Kidney epithelial cell (primary cell): ENCODE measurements at places on chromosomes 12 and 14. TPM values are rescaled to one million over a fixed set of nuclear protein-coding genes. Genes with fewer than 3 reads are reported as not detected.
A peak's percentile ranks its signal among the peaks of the same experiment; 100 is the strongest.

DNA sequence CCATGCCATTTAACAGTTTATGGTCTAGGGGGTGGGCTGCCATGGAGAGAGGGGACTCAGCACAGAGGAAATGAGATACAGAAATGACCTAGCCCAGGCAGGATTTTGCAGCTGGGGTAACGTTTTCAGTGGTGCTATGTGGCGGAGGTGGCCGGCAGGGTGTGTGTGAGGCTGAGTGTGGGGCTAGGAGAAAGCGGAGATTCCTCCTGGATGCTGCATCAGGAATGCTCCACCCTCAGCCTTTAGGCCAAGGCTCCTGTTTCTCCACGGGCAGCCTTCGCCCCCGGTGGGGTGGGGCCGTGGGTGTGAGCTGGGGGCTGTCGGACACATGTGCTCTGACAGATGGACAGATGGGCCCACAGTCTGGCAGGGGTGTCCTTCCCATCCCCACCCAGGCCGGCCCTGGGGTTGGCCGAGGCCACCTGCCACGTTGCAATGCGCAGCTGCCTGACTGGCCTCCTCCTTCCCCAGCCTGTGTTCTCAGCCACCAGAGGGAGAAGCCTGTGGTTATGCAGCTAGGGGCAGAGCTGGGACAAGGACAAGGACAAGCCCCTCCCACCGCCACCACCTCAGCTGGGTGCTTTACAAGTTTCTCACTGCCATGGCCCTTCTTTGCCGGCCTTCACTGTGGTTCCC lies 44.3 kb downstream of the TEAD4 start:
- DNase-seq = no peak

The AHNAK2 gene
- 121 and 140 TPM in 2 replicates for total RNA-seq

DNA sequence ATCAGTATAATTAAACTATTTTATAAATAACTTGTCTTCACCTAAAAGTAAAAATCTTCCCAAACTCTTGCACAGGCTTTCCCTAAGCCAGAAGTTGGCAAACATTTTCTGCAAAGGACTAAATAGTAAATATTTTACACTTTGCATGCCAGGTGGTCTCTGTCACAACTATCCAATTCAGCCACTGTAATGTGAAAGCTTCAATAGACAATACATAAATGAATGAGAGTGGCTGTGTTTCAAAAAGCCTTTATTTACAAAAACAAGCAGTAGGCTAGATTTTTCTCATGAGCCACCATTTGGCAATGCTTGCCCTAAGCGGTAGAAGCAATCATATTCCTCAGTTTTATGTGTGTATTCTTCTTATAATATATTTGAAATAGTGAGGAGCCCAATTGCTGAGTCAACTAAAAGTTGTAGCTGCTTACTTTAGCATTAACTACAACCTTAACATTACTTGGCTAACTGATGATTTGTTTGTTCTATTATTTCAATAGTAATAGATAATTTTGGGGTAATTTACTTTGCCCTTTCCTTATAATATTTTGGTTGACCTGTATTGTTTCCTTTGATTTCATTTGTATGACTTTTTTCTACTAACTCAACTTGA lies 236.0 kb upstream of the SYT1 start:
- no peak for DNase-seq

GRCh38 chr14:99035712-99036610 lies 236.0 kb downstream of the BCL11B start:
- peak; percentile 77 for DNase-seq

The KSR2 gene
- 0.14 and 0.29 TPM in 2 replicates for total RNA-seq

The MYF6 gene
- total RNA-seq = not detected in 2 replicates

GRCh38 chr14:71142375-71143038 lies 235.2 kb downstream of the PCNX1 start:
- peak; percentile 69 for DNase-seq

- no peak for DNase-seq
These were observed 46.5 kb downstream of the CACNA2D4 start for GRCh38 chr12:1872001-1872400.

DNA sequence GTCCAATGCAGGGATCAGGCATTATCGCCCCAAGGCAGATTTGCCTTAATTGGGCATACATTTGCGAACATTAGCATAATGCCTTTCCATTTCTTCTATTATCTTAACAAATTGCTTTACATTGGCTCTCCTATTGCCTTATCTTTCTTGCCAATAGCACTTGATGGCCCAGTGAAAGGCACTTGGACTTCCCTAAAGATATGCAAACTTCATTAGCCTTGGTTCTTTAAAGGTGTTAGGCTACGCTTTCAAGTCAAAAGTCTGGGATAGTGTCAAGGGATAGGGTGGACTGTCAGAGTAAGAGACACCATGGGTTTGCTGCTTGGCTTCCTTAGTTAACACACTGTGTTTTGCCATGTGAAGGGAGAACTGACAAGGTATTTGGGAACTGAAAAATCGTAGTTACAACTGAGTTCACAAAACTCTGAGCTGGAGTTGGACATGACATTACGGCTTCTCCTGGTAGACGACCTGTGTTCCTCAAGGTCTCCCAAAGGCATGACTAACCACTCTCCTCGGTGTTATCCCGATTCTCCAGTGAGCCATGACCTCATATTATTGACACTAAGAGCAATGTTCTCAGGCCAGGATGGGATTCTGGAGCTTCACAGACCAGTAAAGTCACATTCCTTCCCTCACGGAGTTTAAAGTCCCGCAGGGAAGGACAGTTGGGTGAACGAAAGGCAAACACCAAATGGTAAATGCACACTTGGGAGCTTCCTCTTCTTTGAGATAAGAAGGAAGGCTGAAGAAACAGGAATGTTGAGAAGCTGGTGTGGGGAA lies 65.2 kb downstream of the TBC1D30 start:
- DNase-seq = no peak

DNA sequence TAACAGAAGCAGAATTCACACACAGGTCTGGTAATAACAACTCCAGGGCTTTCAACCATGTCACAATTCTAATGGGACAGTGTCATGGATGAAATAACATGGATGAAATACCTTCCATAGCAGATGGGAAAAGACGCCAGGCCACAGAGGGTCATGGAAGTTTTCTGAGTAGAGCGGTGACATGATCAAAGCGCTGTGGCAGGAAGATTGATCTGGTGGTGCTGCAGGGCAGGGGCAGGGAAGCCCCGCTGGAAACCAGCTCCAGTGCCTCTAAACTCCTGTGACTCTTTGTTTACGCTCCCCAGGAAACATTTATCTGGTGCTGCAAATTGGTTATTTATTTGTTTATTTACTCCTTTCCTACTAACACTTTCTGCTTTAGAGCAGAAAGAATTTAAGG lies 108.3 kb upstream of the HMGA2 start:
- no peak for DNase-seq

- DNase-seq = no peak
These were observed 217.7 kb downstream of the PHETA1 start for GRCh38 chr12:111150921-111151840.

The NFATC4 gene
- total RNA-seq = 8.0 and 14.0 TPM in 2 replicates

DNA sequence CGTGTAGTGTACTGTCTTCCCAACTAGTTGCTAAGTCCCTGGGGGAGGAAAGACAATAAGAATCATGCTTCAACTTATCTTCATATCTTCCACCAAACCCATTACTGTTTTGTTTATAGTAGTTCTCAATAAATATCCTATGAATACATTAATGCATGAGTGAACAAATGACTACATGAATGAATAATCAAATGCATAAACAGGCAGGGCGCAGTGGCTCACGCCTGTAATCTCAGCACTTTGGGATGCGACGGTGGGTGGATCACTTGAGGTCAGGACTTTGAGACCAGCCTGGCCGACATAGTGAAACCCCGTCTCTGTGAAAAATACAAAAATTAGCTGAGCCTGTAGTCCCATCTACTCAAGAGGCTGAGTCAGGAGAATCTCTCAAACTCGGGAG lies 32.1 kb upstream of the NR2C1 start:
- DNase-seq = no peak

DNA sequence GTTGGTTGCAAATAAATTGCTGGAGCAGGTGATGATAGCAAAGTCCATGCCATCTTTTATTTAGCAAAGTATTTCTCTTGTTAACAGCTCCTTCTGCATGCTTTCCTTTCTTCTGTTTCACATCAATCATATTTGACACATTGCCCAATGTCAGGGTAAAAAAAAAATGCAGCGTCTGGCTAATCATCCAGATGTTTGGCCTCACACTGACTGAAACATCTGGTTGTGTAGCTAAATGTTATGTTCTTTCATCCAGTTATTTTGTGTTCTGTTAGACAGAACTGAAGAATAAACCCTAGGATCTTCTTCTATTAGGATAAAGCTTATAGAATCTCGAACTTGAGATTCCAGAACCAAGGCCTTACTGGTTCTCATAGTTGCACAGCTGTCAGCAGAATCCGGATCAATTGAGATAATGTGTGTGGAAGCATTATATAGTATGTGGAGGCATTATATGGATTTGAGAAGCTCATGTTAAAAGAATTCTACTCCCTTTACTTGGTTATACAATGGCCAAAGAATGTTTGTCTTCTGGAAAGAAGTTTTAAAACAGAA lies 859.2 kb downstream of the DIO2 start:
- DNase-seq = no peak

DNA sequence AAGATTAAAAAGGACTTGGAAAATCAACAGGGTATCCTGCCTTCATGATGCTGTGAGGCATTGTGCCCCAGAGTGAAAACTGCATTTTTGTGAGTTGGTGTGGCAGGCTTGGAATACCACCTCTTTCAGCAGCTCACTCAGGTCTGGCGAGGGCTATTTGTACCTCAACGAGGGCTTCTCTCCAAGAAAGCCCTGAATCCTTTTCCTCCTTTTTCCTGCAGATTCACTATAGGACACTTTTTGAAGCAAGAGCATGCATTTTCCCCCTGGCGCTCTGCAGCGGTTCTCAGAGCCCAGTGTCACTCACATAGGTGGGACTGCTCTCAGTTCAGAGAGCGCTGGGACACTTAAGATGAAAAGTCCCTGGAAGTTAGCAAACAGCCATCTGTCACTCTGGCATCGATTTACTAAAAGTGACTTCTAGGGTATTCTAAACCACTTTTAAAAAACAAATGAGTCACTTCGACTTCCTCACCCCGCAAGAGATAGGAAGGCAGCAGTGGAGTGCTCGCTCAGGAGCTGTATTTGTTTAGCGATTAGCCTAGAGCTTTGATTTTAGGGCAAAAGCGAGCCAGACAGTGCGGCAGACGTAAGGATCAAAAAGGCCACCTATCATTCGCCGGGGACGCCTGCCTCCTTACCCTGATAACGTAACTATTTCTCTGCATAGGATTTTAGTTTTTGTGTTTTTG lies 782 bp upstream of the LGR5 start:
- DNase-seq = no peak

DNA sequence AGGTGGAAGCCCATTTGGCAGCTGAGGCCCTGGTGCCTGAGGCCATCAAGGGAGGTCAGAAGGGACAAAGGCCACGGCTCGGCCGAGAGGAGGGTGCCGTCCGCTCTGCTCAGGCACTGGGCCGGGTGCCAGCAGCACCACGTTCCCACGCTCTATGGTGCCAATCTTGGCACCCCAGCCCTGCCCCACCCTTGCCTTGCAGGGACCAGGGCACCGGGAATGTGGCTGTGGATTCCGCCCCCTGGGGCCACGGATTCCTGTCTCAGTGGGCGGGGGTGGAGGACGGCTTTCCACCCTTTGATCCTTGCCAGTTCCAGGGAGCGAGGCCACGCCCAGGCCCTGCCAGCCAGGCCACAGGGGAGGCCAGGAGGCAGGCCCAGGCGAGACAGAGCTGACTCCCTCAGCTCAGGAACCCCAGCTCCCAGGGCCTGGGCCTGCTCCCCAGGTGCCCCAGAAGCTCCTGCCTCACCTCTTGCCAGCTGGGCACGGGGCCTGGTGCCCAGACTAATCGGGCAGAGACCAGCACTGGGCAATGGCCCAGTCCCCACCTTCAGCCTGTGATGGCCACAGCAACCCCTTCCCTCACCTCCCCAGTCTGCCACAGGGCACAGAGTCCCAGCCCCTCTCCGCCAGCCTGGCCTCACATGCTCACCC lies 26.4 kb upstream of the GPR132 start:
- no peak for DNase-seq

The MYH6 gene
- total RNA-seq = not detected in 2 replicates

The TNS2 gene
- 3.8 and 10.1 TPM in 2 replicates for total RNA-seq

DNA sequence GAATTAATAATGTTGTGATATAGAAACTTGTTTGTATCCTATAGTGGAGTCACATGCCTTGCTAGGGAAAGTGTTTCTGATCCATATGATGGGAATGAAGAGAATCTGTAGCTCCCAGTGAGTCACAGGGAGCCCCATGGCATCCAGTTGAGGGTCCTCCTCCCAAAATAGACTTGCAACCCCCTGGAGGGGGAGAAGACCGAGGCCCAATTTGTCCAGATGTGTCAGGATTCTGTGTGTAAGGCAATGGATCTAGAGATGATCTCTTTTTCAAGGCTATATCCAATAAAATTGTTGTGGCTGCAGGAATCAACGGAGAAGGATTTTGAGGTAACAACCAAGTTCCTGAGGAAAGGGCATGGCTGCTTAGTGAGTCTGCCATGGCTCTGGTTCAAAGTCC lies 121.8 kb downstream of the BCL11B start:
- DNase-seq = no peak

GRCh38 chr12:103975368-103975767 lies 9.7 kb downstream of the TDG start:
- no peak for DNase-seq
